ENCODE measurements at places on chromosomes 2 and 18.

DNA sequence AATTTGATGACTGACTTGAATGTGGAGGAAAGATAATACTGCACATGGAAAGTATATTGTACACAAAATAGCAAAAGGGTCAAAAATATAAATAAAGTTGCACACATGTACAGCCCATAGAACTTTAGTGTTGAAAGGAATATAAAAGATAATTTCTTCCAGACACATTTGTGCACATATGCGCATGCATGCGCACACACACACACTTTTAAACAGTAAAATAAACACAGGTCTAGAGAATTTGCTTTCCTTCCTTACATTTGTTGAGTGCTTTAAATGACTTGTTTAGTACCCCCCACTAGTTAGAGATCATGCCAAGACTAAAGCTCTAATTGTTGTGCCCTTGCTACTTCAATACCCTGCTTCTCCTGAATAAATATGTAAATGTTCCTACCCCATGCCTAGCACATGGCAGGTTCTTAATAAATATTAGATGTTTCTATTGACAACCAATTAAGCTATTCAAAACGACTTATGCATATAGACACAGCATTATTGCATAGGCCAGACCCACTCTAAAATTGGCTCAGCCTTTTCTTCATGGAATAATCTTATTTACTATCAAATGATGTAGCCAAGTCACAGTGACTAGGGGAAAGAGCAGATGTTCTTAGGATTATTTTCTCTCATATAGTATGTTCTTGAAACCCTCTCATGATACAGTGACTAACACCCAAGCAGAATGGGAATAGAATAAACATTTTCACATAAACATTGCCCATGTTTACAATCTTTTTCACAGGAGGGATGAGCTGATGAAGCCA lies 165.5 kb upstream of the ACVR2A start:
- DNase-seq = no peak

GRCh38 chr18:29712785-29713184 lies 1329.8 kb downstream of the DSC3 start:
- no peak for DNase-seq

DNA sequence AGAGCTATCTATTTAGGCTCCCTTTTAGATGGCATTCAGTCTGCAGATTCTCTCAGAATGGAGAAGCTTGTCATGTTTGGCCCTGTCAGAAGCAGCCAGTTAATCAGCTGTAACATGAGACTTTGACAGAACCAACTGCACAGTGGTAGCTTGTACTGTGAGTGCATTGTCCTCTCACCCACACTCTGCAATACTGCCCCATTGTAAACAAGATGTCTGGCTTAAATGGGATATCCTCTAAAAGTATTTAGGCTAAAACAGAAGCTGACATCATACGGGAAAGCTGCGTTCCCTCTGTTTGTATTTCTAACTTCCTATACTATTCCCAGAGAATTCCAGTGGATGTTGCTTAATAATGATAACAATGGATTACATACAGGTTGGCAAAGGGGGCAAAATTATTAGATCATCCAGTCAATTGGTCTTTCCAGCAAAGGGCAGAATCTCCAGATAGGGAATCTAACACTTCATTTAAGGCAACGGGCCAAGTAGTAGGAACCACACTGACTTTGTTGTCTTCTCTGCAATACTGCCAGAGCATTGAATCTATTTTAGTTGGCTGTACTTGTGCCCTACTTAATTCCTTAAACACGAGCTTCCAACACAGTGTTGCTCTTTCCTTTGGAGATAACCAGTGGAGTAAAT lies 15.4 kb upstream of the STAT4 start:
- DNase-seq = no peak

GRCh38 chr18:59704146-59704545 lies 6.9 kb upstream of the CCBE1 start:
- DNase-seq = no peak
